COR-L47 (cell line): ENCODE measurements at places on chromosomes 5 and 9.

DNA sequence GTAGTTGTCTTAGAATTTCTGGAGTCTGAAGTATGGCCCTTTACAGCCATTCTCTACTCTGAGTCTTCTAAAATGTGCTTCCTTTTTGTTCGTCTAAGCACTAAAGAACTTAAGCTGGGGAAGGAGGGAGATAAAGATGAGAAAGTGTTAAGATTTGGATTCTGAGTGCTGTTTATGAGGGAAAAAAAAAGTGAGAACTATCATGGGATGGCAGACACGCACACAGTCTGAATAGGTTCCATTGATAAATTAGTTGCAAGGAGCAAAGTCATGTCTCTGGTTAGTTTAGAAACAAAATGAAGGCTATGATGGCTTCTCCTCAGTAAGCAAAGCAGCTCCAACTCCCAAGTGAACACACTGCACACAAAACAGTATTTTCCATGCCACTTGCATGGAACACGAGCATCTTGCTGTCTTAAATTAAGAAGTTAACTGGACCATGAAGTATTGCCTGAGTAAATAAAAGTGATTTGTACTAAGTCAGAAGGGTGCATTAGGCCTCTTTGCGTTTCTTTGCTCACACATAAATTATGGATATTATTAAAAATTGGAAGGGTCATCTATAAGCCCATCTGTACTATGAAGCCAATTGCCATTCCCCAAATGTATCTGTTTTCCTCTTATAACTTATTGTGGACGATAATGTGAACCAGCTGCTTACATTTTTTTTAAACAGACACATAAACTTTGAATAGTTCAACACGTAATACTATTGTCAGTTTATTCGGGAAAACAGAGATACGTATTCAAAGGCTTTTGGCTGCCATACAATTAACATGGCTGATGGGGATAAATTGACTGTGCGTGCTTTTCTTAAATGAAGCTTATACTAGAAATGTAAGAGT is 199.3 kb downstream of the SGCD start:
- DNase-seq: no peak

DNA sequence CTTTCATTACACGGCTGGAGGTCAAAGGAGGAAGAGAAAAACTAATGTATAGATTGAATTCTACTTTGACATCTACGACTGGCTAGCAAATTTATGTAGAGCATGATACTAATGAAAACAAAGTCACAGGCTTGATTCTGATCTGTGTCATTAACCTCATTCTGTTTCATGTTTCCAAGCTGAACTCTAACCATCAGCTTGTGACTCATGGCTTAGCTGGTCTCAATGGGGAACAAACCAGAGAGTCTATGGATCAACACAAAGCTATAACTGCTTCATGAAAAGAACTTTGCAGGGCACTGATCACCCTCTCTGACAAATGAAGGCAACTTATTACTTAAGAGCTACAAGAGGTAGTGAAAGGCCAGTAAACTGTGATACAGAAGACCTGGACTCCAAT is 23.6 kb upstream of the PDE4D start:
- no peak for DNase-seq

GRCh38 chr5:171578049-171578828 is 158.8 kb downstream of the FGF18 start:
- DNase-seq: no peak

DNA sequence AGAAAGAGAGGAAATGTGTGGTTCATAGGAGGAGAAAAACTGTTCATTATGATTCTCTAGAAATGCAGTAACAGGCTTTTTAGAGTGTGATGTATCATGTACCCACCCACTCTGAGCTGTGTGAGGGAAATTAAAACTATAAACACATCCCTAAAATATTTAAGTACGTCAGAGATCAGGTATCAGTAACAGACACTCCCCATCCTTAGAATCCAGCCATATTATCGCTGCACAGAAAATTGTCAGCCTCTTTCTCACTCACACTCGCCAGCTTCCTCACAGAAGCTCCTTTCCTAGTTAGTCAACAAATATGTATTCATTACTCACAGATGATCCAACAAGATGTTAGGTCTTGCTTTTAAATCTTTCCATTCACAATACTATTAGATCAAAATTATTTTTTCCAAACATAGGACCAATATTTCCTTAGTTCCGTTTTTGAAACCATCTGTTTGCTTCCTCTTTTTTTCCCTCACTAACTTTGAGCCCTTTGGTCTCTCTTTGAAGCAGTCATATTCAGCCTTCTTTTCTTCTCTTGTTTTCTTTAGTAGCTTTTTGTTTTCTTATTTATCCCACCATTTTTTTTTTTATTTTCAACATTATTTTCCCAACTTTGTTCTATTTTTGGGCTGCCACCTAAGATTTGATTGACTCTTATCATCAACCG is 13.6 kb upstream of the MAST4 start:
- no peak for DNase-seq

DNA sequence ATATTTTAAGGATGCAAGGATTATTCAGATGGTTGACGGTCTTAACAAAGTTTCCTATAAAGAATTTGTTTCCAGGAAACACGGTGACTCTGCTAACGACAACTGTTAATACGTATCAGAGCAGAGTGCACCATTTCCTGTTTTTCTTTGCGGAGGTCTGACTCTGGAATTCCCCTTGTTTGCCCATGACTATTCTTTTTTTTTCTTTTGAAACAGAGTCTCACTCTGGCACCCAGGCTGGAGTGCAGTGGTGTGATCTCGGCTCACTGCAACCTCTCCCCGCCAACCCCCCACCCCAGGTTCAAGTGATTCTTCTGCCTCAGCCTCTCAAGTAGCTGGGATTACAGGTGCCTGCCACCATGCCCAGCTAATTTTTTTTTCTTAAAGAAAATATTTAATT is 115.9 kb downstream of the CDC42SE2 start:
- no peak for DNase-seq

- no peak for DNase-seq
Observed at GRCh38 chr9:15229409-15229808, 77.6 kb downstream of the TTC39B start.
